ENCODE measurements at places on chromosomes 2 and 18. TPM values are rescaled to one million over a fixed set of nuclear protein-coding genes. Genes with fewer than 3 reads are reported as not detected.

The GALNT13 gene
- 0.14 TPM for total RNA-seq

DNA sequence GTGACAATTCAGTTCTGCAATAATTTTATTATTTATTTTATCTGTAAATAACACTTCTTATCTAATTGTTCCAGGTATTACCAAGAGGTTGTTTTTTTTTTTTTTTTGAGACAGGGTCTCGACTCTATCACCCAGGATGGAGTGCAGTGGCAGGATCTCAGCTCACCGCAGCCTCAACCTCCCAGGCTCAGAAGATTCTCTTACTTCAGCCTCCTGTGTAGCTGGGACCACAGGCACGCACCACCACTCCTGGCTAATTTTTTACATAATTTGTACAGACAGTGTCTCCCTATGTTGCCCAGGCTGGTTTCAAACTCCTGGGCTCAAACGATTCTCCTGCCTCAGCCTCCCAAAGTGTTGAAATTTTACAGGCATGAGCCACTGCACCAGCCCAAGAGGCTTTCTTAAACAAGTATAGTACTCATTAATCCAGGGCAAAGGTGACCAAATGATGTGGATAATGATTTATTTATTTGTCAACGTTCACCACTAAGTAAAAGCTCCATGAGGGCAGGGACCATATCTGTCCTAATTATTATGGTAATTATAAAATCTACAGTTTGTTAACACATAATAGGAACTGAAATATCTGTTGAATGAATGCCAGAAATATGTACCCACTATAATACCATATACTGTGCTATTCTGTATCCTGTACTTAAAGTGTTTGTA is 12.0 kb downstream of the STK17B start:
- no peak for DNase-seq

DNA sequence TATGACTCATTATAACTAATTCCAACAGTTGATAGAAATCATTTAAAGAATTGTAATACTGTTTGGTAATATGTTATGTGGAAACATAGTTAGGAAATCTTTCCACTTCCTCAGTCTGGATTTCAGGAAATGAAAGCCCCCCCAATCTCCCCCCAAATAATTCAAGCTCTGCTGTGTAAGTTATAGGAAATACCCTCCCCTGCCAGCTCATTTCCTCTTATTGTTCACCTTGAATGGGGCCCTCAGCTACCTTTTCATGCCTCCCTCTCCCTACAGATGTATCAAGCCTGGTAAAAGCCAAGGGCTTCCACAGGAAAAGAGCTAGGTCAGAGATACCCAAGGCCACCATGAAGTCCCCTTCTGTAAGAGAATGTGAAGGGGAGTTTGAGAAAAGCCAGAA is 155.5 kb downstream of the CNTNAP5 start:
- DNase-seq: no peak

The AMER3 gene
- not detected for total RNA-seq

DNA sequence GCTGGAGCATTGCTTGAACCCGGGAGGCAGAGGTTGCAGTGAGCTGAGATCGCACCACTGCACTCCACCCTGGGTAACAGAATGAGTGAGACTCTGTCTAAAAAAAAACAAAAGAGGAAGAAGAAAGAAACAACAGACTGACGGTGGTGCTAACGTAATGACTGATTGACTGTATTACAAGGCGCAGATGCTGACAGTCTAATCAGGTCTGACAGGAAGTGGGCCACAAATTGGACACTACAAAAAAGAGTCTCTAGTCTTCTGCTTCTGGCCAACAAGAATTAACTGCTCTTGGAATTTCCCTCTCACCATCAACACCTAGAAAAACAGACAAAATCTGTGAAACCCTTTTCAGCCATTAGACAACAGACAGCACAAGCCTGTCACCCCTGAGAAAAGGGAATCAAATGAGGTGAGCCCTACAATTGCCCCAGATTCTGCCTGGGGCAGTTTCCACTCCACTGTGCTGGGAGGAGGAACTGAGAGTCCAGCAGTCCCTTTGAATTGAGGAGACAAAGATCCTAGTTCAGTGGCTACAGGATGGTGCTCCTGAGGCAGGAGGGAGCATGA is 43.3 kb downstream of the SNED1 start:
- no peak for DNase-seq

The MYO3B gene
- 0.27 TPM for total RNA-seq

Data from activated naive CD4-positive, alpha-beta T cell treated with anti-CD3 and anti-CD28 coated beads, Interleukin-2, amount 50 U/mL, for 72 hours (primary cell).